ENCODE measurements at places on chromosomes 7 and 10.

GRCh38 chr7:116521046-116521664 is 3.7 kb upstream of the CAV1 start:
- no peak for DNase-seq

GRCh38 chr7:69363136-69363535 is 235.1 kb upstream of the AUTS2 start:
- DNase-seq, result no peak

- DNase-seq, result peak; percentile 58
Measured at GRCh38 chr7:5594616-5595544, 171.2 kb upstream of the TNRC18 start.

DNA sequence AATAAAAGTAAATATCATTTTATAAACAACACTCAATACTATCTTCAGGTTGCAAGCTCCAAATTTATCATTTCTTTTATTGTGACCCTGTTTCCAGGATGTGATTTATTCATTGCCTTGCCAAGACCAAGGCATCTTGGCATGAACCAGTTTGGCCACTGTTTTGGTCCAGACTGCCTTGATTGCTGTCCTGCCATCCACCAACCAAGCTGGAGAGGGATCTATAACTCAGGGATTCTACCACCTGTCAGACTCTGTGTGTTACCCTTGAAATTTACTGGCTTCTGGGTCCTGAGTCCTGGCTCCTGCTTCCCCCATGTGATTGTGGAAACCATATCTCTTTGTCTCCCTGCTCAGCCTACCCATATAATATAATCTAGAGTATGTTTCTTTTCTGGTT is 343.0 kb downstream of the GPAM start:
- DNase-seq, result no peak

- peak; percentile 24 for DNase-seq
Measured at GRCh38 chr7:4791738-4792536, 16.5 kb downstream of the AP5Z1 start.

DNA sequence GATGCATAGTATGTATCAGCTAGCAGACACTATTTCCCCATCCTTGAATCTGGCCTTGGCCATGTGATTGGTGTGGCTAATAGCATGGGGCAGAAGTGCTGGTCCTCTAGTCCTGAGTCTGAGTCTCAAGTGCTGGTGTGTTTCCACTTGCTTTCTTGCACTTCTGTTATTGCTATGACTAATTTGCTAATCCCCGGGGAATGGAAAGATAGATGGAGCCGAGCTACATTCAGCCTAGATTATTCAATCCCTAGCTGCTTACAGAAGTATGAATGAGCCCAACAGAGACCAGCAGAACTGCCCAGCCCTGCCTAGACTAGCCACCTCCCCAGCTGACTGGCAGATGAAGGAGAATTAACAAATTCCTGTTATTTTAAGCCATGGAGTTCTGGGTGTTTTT is 53.2 kb upstream of the SYPL1 start:
- peak; percentile 85 for DNase-seq

DNA sequence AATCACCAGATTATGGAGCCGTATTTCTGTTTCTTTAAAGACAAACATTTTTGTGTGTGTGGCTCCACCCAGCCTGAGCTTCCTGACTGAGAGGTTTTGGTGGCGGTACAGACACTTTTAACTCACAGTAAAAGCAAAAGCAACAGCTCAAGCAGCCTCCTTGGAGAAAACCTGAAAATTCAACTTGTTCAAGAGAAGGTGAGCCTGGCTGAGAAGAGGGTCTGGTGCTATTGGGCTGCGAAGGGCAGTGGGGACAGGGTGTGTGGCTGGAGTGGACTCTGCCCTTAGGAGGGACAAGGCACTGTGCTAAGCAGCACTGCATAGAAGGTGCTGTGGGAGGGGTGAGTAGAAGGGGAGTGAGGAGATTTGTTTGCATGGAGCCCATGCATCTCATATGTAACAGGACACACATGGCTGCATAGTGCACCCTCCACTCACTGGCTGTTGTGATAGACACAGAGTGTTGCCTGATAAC is at the start of gene GIMAP7:
Gene GIMAP7 (plus strand): TSS at position 125 of the 475 bp plus-strand sequence. CDS start 5,103 bp downstream, outside the sequence.
- DNase-seq, result no peak

DNA sequence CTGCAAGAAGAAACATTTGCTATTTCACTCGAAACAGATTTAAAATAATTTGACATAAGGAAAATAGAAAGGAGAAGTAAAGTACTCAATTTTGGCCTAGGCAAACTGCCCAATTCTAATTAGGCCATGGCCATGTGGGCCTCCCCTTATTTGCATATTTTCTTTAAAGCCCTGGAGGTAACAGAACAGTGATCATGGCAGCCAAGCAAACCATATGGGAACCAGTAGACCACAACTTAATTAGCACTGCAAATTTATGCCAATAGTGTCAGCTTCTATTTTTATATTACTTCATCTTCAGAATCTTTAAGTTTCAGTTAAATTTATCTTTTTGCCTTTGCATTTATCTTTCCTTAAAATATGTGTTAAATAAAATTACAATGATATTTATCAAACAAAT is 63.3 kb upstream of the THSD7A start:
- DNase-seq, result no peak

DNA sequence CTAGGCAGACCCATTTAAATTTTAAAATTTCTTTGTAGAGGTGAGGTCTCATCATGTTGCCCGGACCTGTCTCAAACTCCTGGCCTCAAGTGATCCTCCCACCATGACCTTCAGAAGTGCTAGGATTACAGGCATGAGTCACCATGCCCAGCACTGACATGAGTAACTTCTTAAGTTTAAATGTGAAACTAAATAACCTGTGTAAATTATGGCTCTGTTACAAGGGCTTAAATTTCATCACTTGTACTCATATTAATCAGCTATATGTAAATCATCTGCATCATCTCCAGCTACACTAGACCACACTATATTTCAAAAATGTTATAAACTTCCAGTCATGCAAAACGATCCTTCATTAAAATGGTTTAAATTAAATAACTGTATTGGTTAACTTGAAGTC is 56.1 kb downstream of the ATAD1 start:
- DNase-seq, result peak; percentile 84

- no peak for DNase-seq
Measured at GRCh38 chr10:82335831-82336230, 460.8 kb downstream of the NRG3 start.

- no peak for DNase-seq
Measured at GRCh38 chr7:120813546-120814252, 44.2 kb downstream of the TSPAN12 start.

DNA sequence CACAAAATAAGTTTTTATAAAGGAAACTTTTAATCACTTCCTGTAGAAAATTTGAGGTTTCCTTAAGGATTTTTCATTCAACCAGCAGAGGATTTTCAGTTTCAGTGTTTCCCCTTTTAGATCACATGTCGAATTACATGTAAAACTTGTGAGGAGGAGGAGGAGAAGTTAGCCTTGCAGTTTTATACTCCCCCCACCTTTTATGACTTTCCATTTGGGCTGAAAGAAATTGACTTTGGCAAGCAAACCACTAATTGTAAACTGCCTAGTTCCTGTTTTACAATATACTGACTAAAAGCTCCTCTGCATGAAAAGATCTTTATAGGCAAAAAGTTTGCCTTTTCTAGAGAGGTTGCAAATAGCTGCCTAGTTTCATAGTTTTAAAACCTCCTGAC is 3.0 kb downstream of the BAMBI start:
- DNase-seq, result no peak

DNA sequence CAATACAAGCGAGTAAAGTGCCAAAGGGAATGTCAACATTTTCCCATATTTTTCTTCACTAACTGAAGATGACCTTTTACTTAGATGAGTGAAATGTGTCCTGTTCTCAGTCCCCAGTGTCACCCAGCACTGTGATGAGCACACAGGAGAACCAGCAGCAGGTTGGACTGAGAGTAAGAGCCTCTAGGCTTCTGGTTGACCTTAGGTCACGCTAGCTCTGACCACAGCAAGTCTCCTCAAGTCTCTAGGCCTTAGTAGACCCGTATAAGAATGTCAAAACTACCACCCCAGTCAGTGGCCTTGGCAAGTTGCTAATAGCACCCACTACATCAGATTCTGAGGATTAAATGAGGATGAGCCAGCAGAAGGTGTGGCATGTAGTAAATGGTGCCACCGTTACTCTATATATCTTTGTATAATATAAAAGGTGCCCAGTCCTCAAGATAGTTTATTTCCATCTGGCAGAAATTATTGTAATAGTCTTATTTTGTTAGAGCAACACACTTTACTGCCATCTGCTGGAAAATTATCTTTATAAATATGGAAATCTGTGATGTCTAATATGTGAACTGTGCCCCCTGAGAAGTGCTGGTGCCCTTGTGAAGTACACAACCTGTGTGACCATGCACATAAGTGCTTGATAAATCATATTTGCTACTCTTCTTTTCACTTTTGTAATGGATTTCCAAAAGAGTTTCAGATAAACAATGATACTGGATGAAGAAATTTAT is 75.7 kb downstream of the SPAG6 start:
- DNase-seq, result peak; percentile 37

- DNase-seq, result no peak
Measured at GRCh38 chr10:77592510-77592909, 45.1 kb downstream of the KCNMA1 start.

DNA sequence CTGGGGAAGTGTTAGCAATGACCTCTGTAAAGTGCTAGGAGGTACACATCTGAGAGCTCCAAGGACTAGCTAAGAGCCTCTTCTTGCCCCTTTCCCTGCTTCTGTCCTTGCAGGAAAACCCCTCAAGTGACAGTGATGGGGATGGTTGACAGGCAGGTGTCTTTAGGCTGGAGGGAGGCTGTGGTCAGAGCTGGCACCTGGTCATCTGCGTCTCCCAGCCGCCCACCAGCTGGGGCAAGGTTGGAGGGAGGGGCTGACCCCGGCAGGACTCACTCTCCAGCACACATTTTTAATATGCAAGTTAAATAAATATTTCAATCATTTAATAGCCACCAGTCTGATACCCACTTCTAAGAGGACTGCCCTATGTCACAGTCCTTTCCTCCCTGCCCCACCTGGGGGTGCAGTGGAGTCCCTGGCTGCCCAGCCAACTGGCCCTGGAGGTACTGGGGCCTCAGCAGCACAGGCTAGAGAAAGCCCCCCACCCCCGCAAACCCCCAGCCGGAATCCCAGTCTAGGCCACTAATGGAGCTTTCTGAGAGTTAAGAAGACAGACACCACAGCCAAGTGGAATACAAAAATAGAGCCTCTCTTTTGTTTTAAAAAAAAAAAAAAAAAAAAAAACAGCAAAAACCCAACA is 6.3 kb downstream of the FGF8 start:
- DNase-seq, result no peak

GRCh38 chr10:21336476-21337170 is 188.9 kb downstream of the SKIDA1 start:
- DNase-seq, result peak; percentile 96

DNA sequence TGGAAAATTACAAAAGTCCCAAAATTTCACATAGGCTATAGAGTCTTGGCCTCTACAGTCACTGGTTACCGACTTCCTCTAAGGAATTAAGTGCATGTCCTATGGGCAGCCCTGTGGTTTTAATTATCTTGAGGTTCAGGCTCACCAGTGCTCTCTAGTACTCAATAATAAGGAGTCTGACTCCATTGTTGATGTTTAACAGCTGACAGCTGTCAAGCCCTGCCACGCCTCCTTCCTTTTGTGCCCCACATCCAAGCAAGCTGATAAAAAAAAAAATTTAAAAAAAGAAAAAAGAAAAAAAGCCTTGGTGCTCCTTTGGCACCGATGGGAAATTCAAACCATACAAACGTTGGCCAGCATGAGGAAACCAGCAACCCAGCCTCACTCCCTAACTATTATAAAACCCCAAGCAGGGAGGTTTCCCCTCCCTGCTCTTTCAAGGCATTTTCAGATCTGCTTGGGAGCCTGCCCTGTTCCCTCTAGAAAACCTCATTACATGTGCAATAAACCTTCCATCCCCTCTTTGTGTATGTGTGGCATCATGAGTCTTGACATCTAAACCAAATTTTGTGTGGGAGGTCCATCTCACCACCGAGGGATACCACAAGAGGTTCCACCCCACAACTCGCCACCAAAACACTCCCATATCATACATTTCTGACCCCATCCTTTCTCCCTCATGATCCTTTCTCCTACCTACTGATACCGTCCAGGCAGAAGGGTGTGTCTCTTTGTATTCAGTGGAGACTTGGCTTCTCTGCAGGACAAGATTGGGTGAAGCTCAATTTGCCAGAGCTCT is 70.9 kb upstream of the CCDC71L start:
- peak; percentile 89 for DNase-seq

GRCh38 chr10:97065128-97065527 is 120.6 kb downstream of the SLIT1 start:
- DNase-seq, result no peak

DNA sequence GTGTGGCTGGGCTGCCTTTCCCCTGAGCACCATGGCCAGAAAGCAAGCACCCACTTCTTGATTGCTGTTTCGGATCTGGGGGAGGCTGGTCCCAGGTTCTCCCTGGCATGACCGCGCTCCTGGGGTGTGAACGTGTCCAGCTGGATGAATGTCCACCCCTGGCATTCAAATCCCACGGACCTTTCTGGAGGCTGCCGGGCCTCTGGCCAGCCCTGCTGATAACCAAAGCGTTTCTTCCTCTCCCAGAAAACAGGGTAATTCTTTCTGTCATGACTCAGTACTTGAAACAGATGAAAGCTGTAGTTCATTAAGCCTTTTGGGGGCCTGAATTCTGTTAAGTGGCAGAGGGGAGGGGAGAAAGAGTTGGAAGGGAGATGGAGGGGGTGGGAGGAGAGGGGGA is 73.1 kb upstream of the SAMD8 start:
- DNase-seq, result no peak

DNA sequence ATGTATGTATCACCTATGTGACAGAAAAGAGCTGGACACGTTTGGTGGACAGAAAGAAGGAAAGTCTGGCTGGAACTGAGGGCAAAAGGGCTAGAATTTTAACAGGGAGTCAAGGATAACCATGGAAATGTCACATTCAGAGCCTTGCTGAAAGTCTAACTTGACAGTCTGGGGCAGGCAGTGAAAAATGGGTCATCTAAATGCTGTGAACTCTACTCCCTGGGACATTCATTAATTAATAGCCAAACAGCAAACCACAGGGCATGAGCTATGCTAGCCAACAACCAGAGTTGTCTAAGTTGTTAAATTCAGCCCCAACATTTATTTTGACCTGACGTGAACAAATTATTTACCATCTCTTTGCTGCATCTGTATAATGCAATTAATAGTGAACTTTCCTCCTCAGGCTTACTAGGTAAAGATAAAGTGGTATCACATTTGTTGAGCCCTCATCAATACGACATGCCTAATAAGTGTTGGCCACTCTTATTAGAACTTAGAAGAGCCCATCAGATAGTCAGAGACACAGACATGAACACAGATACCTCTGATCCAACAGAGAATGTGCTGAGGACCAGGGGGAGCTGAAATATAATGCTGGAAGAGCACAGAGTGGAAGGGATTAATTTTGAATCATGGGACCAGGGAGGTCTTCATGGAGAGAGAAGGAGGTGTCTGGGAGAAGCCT is 109.9 kb downstream of the SORCS1 start:
- DNase-seq, result no peak

GRCh38 chr10:86306628-86307278 is 59.8 kb downstream of the GRID1 start:
- no peak for DNase-seq

GRCh38 chr7:43513251-43513650 is 69.7 kb upstream of the STK17A start:
- DNase-seq, result no peak

All from LHCN-M2 (cell line).